ENCODE measurements at places on chromosomes 4 and X. TPM values are rescaled to one million over a fixed set of nuclear protein-coding genes. Genes with fewer than 3 reads are reported as not detected.

CTAG1A gene
- total RNA-seq = not detected

- no peak overlapping the region for H3K4me3 ChIP-seq
- H3K36me3 ChIP-seq = no peaks in the 10 kb centered on the region
- no peaks in the 10 kb centered on the region for H3K4me1 ChIP-seq
Observed at GRCh38 chrX:136170139-136170800, 22.9 kb downstream of the FHL1 start.

PDGFRA gene
- not detected for total RNA-seq

DNA sequence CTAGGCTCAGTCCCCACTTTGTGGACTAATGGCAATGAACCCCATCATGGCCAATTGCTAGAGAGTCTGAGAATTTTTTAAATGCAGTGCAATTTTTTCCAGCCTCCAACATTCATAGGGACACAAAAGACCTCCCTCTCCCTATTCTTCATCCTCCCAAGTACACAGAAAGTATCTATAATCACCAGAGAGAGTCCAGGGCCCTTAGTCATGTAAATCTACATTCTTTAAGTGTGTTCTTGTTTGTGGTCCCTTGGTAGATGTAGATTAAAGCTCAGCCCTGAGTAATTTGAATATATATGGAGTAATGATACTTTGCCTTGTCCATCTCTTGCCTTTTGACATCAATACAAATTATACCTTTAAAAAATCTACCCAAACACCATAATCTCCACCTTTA, 51.3 kb upstream of the ATXN3L start:
- no peak for DNase-seq
- H3K4me1 ChIP-seq = no peaks in the 10 kb centered on the region
- no peak overlapping the region for H3K4me3 ChIP-seq
- H3K27ac ChIP-seq = no peak overlapping the region
- H3K27me3 ChIP-seq = no peaks in the 10 kb centered on the region
- no peaks in the 10 kb centered on the region for H3K36me3 ChIP-seq

GRCh38 chr4:94550352-94550751, 98.6 kb downstream of the PDLIM5 start:
- H3K27ac ChIP-seq = no peak overlapping the region
- no peaks in the 10 kb centered on the region for H3K27me3 ChIP-seq
- no peaks in the 10 kb centered on the region for H3K36me3 ChIP-seq
- H3K4me1 ChIP-seq = no peaks in the 10 kb centered on the region
- no peak overlapping the region for H3K4me3 ChIP-seq

GRCh38 chr4:177005674-177006230, 213.0 kb upstream of the VEGFC start:
- H3K36me3 ChIP-seq = no peaks in the 10 kb centered on the region
- H3K4me1 ChIP-seq = no peaks in the 10 kb centered on the region
- no peak for DNase-seq
- H3K27me3 ChIP-seq = no peaks in the 10 kb centered on the region
- H3K4me3 ChIP-seq = no peak overlapping the region

- no peak for DNase-seq
- no peaks in the 10 kb centered on the region for H3K36me3 ChIP-seq
- peaks cover 15% of the 10 kb centered on the region for H3K4me1 ChIP-seq
- no peak overlapping the region for H3K27ac ChIP-seq
- no peak overlapping the region for H3K4me3 ChIP-seq
Observed at GRCh38 chrX:150329282-150329681, 33.8 kb upstream of the MAMLD1 start.

- no peaks in the 10 kb centered on the region for H3K4me1 ChIP-seq
- peaks cover 2% of the 10 kb centered on the region for H3K36me3 ChIP-seq
- H3K27me3 ChIP-seq = no peaks in the 10 kb centered on the region
- no peak for DNase-seq
- no peak overlapping the region for H3K4me3 ChIP-seq
Observed at GRCh38 chrX:136212557-136213111, 38.6 kb downstream of the MAP7D3 start.

PHOX2B gene
- total RNA-seq = not detected

- no peak overlapping the region for H3K27ac ChIP-seq
- H3K4me3 ChIP-seq = no peak overlapping the region
- no peaks in the 10 kb centered on the region for H3K27me3 ChIP-seq
- no peaks in the 10 kb centered on the region for H3K36me3 ChIP-seq
Observed at GRCh38 chr4:150049682-150050081, 28.6 kb upstream of the DCLK2 start.

- no peaks in the 10 kb centered on the region for H3K27me3 ChIP-seq
- peaks cover 35% of the 10 kb centered on the region for H3K4me1 ChIP-seq
Observed at GRCh38 chrX:53287493-53288138, 6.2 kb upstream of the IQSEC2 start.

- no peak overlapping the region for H3K27ac ChIP-seq
- H3K4me3 ChIP-seq = no peak overlapping the region
- no peak for DNase-seq
- H3K4me1 ChIP-seq = no peaks in the 10 kb centered on the region
Observed at GRCh38 chrX:53476371-53476770, 42.2 kb upstream of the HSD17B10 start.

TMPRSS11F gene
- not detected for total RNA-seq

CCSER1 gene
- 0.15 TPM for total RNA-seq

GRCh38 chr4:38164346-38164745, 204.1 kb downstream of the PTTG2 start:
- H3K4me1 ChIP-seq = peaks cover 60% of the 10 kb centered on the region
- no peak overlapping the region for H3K4me3 ChIP-seq

SRPK3 gene
- not detected for total RNA-seq

DNA sequence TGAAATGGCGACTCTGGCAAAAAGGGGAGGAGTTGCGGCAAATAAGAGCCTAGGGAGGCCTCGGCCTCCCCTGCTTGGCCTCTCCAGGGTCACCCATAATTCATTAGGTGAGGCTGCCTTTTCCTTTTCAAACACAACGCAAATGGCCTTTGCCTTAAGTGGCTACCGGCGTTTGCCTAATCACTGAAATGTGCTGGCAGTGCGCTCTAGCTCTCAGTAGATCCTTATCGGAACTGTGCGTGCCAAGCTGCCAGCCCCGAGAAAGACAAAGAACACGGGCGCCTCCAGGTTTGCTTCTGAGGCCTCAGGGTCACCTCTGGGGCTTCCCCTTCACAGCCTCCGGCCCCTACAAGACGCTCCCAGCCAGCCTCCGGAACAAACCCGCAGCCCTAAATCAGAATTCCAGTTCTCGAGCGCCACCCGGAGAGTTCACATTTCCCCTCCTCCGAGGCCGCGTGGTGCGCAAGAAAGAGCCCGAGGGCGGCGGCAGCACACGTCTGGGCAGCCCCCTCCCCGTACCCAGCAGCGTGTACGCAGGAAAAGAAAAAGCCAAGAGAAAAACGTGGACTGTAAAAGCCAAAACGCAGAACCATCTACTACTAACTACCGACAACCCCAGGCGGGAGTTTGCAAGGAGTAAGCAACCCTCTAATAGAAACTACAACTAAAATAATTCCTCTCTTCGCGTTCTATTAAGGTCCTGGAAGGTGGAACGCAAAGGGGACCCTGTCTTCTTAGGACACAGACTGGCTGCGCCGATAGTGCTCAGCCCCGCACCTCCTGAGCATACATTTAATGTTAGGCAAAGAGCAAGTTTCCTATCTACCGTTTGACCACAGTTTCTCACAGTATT, 76.5 kb upstream of the BCOR start:
- peak overlapping the region; percentile 99 for H3K27ac ChIP-seq
- H3K36me3 ChIP-seq = no peaks in the 10 kb centered on the region
- peak overlapping the region; percentile 87 for H3K4me3 ChIP-seq
- peaks cover 46% of the 10 kb centered on the region for H3K4me1 ChIP-seq

DKK2 gene
- total RNA-seq = not detected

HSFX2 gene
- total RNA-seq = 0.35 TPM

ZNF157 gene
- total RNA-seq = 0.42 TPM

- peaks cover 30% of the 10 kb centered on the region for H3K4me1 ChIP-seq
- H3K4me3 ChIP-seq = no peak overlapping the region
Observed at GRCh38 chrX:1387141-1387776, 4.7 kb downstream of the SLC25A6 start.

DNA sequence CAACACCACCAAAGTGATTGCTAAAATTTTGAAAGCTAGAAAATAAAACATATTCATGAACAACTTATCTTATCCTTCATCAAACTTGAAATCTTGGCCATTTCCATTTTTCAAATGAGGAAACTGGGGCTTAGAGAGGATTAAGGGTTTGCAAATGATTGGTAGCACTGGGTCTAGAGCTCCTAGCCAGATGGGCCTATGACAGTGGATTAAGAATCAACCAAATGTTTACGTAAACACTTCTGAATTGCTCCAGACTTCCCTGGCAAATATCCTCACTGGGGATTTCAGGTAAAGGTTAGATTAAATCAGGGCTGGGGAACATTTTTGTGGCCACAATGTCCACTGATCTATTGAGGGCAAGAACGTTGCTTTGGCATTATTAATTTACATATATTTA, 241.2 kb downstream of the ANK2 start:
- no peaks in the 10 kb centered on the region for H3K4me1 ChIP-seq
- H3K27me3 ChIP-seq = peaks cover 5% of the 10 kb centered on the region
- H3K36me3 ChIP-seq = no peaks in the 10 kb centered on the region
- no peak overlapping the region for H3K27ac ChIP-seq
- no peak for DNase-seq

DNA sequence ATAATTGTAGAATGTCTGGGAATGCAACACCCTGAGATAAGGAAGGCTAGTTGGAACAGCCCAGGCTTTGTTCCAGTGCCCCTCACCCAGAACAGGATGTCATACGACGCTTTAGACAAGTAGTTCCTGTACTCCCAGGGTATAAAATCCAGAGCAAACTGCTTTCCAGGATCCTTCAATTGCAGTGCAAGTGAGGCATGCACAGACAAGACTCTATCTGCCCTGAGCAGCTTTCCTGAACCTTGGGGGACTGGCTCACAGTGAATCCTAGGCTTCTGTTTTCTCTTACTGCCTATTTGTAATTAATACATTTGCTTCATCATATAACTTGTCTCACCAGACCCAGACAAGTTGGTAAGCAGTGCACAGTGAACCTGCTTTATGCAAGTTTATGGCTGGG, 48.4 kb upstream of the IL9R start:
- peaks cover 4% of the 10 kb centered on the region for H3K36me3 ChIP-seq
- no peak overlapping the region for H3K4me3 ChIP-seq
- H3K27ac ChIP-seq = no peak overlapping the region
- no peaks in the 10 kb centered on the region for H3K4me1 ChIP-seq

DNA sequence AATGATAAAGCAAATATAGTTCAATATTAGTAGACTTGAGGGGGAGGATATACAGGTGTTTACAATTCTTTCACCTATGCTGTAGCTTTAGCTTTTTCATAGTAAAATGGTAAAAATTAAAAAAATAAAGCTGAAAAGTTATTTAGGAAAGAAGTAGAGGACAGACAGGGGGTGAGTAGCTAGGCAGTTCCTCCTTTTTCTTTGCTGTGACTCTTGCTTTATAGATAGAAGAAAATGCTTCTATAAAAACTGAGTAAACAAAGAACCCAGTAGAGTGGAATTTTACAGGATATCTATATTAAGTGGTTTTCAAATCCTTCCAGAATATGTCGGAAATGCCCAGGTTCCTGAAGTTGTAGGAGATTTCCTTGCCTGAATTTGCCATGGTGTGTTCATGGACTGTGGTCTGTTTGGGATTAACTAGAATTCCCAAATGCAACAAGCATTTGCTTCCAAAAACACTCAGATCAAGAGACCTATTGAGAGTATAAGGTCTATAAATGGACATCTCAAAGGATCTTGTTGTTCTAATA, 74.9 kb downstream of the KDR start:
- no peaks in the 10 kb centered on the region for H3K36me3 ChIP-seq
- H3K4me1 ChIP-seq = no peaks in the 10 kb centered on the region
- no peak overlapping the region for H3K4me3 ChIP-seq

GRCh38 chrX:120301960-120302359, 9.3 kb downstream of the TMEM255A start:
- H3K4me1 ChIP-seq = peaks cover 22% of the 10 kb centered on the region
- H3K27me3 ChIP-seq = peaks cover 4% of the 10 kb centered on the region
- DNase-seq = no peak
- H3K27ac ChIP-seq = peak overlapping the region; percentile 60
- H3K36me3 ChIP-seq = no peaks in the 10 kb centered on the region

NDP gene
- total RNA-seq = not detected

DNA sequence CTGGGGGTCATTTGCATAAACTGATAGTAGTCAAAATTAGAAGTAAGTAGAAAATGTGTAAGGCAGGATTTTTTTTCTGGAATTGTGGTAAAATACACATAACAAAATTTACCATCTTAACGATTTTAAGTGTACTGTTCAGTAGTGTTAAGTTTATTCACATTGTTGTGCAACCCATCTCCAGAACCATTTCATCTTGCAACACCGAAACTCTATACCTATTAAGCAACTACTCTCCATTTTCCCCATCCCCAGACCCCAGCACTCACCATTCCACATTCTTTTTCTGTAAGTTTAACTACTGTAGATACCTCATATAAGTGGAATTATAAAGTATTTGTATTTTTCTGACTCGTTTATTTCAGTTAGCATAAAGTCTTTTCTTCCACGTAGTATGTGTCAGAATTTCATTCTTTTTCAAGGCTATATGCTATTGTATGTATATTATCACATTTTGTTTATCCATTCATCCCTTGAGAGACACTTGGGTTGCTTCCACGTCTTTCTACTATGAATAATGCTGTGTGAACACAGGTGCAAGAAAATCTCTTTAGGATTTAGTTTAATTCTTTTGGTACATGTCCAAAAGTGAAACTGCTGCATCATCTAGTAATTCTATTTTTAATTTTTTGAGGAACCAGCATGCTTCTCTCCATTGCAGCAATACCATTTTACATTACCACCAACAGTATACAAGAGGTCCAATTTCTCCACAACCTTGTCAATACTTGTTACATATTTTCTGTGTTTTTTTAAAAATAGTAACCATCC, 39.1 kb upstream of the NSUN7 start:
- peaks cover 1% of the 10 kb centered on the region for H3K4me1 ChIP-seq
- H3K27ac ChIP-seq = no peak overlapping the region
- no peak overlapping the region for H3K4me3 ChIP-seq
- H3K27me3 ChIP-seq = peaks cover 20% of the 10 kb centered on the region
- no peak for DNase-seq
- no peaks in the 10 kb centered on the region for H3K36me3 ChIP-seq

- no peaks in the 10 kb centered on the region for H3K27me3 ChIP-seq
- no peak overlapping the region for H3K27ac ChIP-seq
- H3K4me1 ChIP-seq = no peaks in the 10 kb centered on the region
- no peak overlapping the region for H3K4me3 ChIP-seq
- H3K36me3 ChIP-seq = no peaks in the 10 kb centered on the region
Observed at GRCh38 chr4:24117975-24118374, 228.1 kb upstream of the PPARGC1A start.

GRCh38 chrX:150889131-150889530, 9.3 kb downstream of the CD99L2 start:
- no peak overlapping the region for H3K4me3 ChIP-seq
- H3K27me3 ChIP-seq = no peaks in the 10 kb centered on the region
- no peaks in the 10 kb centered on the region for H3K4me1 ChIP-seq
- DNase-seq = no peak
- H3K27ac ChIP-seq = no peak overlapping the region

GRCh38 chr4:153741541-153741940, 18.3 kb downstream of the RNF175 start:
- no peak for DNase-seq
- peaks cover 10% of the 10 kb centered on the region for H3K27me3 ChIP-seq
- no peak overlapping the region for H3K27ac ChIP-seq
